Suprapubic skin (tissue), 4 donors: ENCODE measurements at places on chromosomes 7 and 10.

DNA sequence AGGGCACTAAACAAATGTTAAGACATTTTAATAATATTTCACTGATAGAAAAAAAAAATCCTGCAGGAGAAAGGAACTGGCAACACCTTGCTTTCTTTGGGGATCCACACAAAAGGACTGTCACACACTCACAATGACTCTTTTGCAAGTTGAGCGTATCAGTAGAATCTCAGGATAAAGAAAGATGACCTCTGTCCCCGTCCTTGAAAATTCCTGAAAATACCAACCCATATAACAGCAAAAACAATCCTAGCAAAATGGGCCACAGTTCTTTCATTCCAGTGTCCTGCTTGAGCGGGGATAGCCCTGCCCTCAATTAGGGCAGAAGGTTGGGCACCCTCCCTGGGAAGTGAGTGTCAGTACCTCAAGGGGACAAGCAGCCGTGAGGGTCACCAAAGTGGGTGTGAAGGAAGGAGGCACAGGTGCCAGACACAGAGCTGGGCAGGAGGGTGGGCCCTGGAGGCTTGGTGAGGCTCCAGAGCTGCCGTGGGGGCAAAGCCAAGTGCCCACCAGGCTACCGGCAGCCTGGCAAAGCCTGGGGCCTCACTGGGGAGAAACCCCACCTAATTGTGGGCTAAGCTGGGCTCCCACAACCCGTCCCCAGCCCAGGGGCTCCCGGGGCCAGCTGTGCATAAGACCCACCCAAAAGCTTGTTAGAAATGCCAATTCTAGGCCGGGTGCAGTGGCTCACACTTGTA, 2.8 kb downstream of the WDR86 start:
- no peak for DNase-seq

DNA sequence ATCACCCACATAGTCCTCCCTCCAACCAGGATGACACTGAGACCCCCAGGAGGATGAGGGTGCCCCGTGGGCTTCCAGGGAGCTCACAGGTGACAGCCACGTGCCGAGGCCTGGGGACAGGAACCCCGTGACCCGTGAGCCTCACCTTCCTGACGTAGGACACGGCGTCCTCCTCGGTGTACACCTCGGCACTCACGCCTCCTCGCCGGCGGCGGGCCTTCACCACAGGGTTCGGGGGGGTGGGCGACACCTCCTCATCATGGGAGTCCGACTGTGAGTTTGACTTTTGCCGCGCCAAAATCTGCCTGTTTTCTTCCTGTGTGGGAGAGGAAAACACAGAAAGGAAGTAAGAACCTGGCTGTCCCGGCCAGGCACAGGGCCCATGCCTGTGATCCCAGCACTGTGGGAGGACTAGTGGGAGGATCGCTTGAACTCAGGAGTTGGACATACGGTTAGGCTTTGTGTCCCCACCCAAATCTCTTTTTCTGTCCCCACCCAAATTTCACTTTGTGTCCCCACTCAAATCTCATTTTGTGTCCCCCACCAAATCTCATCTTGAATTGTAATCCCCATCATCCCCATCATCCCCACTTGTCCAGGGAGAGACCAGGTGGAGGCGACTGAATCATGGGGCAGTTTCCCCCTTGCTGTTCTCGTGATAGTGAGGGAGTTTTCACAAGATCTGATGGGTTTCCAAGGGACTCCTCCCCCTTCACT, 45.9 kb upstream of the DNAAF5 start:
- peak; percentile 71 for DNase-seq

DNA sequence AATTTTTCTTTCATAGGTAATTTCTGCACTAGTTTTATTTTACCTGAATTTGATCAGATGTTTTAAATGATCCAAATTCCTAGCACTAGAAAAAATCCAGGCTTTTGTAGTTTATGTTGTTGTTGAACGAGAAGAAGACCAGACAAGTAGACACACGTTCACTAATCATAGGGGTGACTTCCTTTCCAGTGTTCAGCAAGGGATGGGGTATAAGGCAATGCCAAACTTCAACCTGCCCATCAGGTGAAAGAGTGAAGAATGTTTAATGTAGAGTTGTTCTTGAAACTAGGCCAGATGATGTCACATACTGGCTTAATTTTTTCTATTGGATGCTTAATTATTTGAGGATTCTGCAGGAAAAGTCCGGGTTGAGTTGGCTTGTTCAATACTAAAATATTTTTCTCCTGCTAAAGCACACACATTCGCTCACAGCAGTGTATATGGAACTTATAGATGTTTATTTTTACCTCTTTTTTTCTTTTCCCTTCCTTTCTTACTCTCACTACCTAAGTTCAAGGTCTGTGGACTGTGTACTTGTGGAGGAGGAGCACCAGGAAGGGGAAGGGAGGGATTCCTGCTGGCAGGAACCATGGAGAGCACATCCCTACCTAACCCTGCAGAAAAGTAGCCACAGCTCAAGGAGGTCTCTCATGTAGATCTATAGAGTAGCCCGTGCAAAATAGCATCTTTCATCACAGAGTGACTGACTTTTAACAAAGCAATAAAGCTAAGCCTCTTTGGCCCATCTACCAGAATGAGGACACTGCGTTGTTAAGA, 23.1 kb upstream of the AKR1E2 start:
- DNase-seq: no peak

DNA sequence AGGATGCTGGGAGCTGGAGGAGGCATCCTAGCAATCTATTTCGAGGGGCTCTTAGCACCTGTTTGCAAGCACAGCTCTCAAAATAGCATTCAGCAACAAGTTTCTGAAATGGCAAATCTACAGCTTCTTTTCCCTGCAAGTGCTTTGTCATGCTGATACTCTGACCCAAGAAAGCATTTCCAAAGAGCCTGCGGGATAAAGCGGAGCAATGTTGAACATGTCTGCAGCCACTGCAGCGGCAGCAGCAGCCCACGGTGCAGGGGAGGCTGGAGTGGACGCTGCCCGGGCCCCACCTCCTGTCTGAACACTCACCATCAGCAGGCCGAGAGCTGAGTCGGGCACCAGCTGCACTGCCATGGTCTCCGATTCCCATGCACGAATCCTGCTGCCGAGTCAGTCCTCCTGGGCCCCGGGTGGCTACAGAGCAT, 964 bp downstream of the FRMD4A start:
- DNase-seq: no peak

DNA sequence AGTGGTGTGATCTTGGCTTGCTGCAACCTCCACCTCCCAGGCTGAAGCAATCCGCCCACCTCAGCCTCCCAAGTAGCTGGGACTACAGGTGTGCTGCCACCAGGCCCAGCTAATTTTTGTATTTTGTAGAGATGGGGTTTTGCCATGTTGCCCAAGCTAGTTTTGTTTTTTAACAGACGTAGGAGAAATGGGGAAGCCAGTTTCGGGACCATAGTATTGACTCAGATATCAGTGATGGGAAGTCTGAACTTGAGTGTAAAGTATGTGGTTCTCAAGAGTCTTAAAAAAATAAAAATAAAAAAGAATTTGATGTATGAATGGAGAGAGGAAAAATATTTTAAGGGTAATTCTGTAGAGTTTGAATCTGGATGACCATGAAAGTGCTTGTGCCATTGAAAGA, 34.2 kb downstream of the SP4 start:
- DNase-seq: no peak
